ENCODE measurements at places on chromosomes 2 and 18.

DNA sequence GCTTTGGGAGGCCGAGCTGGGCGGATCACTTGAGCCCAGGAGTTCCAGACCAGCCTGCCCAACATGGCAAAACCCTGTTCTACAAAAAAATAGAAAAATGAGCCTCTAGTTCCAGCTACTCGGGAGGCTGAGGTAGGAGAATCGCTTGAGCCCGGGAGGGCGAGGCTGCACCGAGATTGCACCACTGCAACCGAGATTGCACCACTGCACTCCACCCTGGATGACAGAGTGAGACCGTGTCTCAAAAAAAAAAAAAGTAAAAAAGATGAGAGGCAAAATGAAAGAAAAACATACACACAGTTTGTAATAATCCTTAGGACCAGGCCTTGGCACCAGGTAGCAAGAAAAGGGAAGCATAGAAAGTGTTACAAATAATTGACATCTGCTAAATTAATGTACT is 22.0 kb downstream of the RBM43 start:
- peak; percentile 14 for DNase-seq

DNA sequence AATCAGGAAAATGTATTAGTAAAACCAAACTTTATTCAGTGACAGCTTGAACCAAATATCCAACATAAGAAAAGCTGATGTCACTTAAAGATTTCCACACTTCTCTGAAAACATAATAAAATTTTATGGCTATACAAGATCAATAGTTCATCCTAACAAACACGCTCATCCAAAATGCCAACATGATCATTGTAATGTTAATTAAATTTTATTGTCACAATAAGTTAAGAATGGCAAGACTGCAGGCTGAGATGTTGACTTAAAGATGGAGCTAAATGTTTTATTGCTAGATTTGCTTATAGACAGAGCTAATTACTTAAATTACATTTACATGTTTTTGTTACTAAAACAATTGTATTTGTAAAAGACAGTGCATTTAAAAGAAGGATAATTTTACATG is 140.3 kb downstream of the ERBB4 start:
- no peak for DNase-seq

DNA sequence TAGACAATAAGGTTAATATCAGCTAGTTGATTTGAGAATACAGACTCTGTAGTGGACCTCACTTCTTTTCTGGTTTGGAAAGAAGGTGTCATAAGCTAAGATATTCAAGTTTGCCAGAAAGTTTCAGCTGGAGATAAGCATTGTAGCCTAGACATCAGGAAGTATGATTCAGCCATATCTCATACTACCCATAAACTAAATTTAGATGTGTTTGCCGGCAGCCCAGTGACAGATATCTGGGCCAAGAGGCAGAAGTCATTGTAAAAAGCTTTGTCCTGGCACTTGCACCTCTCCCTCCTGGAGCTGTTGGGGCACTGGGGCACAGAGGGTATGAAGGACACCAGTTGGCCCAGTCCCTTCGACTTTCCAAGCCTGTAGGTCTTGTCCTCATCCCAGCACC is 128.0 kb downstream of the EPHA4 start:
- DNase-seq, result peak; percentile 9

DNA sequence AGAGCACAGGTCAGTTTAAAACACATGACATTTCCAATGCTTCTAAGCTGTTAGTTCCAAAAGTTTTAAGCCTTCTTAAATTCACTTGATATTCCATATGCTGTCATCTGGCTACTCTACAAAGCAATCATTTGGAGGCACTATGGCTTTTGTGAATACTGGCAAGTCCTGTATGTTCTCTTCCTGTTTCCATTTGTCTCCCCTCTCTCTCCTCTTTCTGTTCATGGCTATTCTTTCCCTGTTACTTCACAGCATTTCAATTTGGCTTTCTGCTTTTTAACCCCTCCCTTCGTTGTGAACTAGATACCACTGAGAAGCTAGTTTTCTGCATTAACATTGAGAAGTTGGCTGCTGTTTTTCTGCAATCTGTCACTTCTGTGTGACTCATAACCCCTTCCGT is 1337.2 kb upstream of the CELF4 start:
- no peak for DNase-seq

DNA sequence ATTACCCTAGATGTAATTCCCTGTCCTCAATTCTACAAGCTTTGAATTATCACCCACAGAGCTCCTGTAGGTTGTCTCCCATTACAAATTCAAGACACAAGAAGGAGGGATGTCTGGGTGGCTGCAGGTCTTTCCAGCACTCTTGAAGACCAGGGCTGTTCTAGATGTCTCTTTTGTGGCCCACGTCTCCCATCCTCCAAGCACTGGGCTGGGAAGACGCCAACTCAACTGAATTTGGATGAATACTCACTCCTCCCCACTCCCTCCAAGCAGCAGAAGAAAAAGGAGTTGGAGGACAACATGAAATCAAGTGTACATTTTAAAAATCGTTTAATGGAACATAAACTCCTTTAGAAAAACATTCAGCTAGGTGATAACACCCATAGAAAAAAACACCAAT is 31.2 kb downstream of the SMAD7 start:
- no peak for DNase-seq

- no peak for DNase-seq
These were observed 326.6 kb upstream of the COL3A1 start for GRCh38 chr2:188647430-188648070.

GRCh38 chr18:54392543-54393023 is 34.9 kb downstream of the C18orf54 start:
- DNase-seq, result peak; percentile 67

DNA sequence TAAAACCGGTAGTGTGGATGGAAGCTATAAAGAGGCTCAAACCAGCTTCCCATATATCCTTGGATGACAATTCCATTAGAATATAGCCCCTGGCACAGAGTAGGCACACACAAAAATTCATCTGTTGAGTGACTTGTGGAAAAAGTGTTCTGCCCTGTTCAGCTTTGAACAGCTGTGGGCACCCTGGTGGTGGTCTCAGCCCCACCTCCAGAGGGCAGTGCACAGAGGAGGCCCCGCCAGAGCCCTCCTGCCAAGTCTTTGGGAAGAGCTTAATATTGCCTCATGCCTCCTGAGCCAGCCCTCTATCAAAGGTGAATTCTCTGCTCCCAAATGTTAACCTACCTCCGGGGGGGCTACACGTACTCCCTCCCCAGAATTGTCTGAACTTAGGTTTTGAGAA is 30.4 kb downstream of the EPAS1 start:
- DNase-seq, result no peak

GRCh38 chr18:77191071-77191751 is 58.4 kb upstream of the GALR1 start:
- DNase-seq, result no peak

DNA sequence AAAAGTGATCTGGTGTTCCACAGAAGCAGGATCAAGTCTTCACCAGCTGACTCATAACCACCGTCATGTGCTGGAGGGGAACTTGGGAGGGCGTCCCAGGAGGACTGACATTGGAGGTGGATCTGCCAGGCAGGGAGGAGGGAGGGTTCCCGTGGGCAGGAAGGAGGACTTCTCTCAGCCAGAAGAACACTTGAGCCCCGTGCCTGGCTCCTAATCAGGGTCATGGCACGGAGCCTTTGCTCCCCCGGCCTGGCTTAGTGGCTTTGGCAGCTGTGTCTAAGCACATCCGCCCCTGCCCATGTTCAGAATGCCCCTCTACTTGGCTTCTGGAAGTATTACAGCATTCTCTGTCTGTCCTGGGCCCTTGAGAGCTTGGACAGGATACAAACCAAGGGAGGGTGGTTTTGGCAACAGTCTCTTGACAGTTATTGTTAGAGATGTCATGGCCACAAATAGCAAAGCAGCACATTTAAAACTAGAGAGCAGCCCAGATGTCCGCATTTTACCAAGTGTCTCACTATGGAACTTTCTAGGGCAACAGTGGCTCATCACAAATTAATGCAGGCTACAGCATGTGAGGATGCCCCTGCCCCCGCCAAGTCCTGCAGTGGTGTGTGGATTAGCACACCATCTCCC is 11.5 kb downstream of the PPP1R7 start:
- peak; percentile 60 for DNase-seq

- no peak for DNase-seq
These were observed 175.2 kb downstream of the METTL4 start for GRCh38 chr18:2396162-2396505.

DNA sequence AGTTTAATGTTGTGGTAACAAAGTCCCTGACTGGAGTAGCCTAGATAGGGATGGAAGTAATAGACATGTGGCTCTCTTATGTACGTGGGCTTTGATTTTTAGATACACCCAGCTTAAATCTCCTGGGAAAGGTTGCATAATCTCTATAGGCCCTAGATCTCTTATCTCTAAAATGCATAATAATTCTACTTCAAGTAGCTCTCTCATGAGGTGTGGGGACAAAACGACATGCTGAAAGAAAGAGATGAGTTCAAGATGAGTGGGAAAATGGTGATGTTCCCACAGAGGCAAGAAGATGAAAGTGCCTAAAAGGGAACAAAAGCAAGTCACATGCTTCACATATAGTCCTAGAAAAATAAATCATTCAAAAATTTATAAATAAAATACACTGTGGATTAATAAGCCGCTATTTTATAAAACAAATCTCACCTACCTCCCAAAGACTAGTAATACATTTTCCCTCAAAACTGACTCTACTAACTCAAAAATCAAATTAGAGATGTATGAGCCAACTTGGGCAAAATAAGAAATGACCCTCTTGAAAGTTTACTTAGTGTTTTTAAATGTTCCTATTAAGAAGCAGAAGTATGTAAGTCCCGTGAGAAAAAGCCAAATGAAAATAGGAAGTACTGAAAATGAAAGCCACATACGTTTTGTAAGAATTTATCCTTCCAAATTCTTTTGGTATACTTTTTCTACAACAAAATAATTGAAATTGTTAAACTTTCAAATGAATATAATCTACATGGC is 148.2 kb upstream of the ITGA4 start:
- DNase-seq, result peak; percentile 77

GRCh38 chr2:28269019-28269784 is 123.5 kb upstream of the FOSL2 start:
- DNase-seq, result no peak
